ENCODE measurements at places on chromosomes 11 and 22. TPM values are rescaled to one million over a fixed set of nuclear protein-coding genes. Genes with fewer than 3 reads are reported as not detected.

CCDC87 gene
- total RNA-seq, result 0.41 TPM

MS4A6E gene
- not detected for total RNA-seq

DNA sequence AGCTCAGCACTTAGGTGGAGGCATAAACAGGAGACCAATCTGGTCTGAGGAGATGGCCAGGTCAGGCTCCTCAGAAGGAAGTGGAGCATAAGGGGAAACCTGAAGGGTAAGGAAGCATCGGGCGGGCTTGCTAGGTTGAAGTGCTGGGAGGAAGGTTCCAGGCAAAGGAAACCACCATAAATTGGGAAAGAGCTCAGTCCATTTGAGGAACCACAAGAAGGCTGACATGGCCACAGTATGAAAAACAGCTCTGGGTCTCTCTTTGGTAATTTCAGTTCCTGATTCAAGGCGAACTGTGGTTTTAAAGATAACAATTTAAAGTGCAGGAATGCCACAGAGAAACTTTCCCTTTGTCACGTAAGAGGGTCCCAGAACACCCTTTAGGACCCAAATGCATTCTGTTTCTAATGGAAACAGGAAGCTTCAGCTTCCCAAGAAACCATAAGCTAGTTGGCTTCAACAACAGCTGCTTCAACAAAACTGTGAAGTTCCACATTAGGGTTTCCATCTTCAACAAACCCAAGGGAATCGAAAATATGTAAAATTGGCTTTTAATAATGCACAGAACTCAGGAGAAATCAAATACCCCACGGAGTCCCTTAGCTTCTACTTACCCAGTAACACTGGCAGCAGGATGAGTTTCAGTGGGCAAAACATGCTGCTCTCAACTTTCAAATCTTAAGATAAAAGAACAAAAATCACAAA lies 10.4 kb downstream of the JAML start:
- no peaks in the 10 kb centered on the region for H3K36me3 ChIP-seq
- peaks cover 26% of the 10 kb centered on the region for H3K4me1 ChIP-seq
- peak; percentile 24 for DNase-seq
- H3K4me3 ChIP-seq, result no peak overlapping the region

- peaks cover 36% of the 10 kb centered on the region for H3K4me1 ChIP-seq
- peaks cover 94% of the 10 kb centered on the region for H3K27me3 ChIP-seq
- H3K36me3 ChIP-seq, result no peaks in the 10 kb centered on the region
- H3K27ac ChIP-seq, result no peak overlapping the region
- peak overlapping the region; percentile 51 for H3K4me3 ChIP-seq
These were observed 1.4 kb downstream of the TBX1 start for GRCh38 chr22:19761725-19762567.

DNA sequence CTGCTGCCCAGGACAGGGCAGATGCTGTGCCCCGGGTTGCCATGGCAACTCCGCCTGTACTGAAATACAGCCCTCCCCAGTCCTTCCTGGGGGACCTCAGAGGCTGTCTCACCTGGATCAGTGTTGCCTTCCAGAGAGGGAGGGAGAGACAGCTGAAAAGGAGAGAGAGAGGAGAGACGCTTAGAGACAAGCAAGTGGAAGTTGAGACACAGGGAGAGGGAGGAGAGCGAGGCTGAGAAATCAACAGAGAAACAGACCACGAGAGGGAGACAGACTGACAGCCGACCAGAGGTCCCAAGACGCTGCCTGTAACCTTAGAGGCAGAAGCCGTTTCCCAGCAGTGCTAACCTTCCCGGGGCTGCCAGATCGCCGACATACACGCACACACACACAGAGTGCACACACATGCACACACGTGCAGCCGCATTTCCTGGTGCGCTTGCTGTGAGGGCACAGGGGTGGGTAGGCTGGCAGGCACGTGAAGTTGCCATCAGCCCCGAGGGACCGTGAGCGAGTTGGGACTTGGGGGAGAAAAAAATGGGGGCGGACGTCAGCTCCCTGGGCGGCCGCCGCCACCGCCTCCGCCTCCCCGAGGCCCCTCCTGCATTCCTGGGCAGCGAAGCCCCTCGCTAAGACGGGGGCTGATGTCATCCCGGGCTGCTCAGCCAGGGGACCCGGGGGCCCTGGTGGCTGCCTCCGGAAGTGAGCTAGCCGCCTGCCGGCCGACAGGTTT lies 88.6 kb upstream of the CRYBB3 start:
- peaks cover 51% of the 10 kb centered on the region for H3K4me1 ChIP-seq
- H3K27me3 ChIP-seq, result no peaks in the 10 kb centered on the region
- H3K4me3 ChIP-seq, result peak overlapping the region; percentile 82
- peak; percentile 31 for DNase-seq

DNA sequence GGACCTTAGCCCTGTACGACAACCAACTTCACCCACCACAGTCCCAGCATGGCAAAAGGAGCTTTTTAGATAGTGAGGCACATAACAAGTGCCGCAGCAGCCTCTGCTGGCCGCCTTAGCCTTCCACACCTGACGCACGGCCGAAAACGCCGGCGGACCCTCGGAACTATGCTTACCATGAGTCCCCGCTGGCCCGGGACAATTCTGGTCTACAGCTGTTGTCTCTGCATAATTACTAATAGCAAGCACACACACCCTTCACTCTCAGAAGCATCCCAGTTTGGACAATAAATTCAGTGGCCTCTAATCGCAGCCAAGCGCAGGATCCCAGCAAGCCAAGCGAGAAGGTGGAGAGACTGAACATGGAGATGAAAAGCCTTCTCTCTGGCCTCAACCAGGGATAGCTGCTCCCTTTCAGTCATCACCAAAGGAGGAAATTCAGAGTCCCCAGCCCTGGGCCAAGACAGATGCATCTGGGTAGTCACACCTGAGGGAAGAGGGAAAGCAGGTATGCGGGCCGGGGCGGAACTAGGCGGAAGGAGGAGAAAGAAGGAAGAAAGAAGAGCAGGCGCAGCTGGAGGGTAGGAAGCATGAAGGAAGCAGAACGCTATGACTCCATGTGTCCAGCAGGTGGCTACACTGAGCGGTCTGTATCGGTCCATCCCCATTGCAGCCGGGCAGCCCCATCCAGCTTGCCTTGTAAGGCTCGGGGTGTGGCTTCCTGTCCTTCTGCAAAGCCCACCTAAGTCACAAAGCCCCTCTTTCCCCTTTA lies 40.3 kb downstream of the BUD13 start:
- H3K4me3 ChIP-seq, result no peak overlapping the region
- H3K27me3 ChIP-seq, result peaks cover 42% of the 10 kb centered on the region
- peak; percentile 44 for DNase-seq
- H3K27ac ChIP-seq, result no peak overlapping the region

DNA sequence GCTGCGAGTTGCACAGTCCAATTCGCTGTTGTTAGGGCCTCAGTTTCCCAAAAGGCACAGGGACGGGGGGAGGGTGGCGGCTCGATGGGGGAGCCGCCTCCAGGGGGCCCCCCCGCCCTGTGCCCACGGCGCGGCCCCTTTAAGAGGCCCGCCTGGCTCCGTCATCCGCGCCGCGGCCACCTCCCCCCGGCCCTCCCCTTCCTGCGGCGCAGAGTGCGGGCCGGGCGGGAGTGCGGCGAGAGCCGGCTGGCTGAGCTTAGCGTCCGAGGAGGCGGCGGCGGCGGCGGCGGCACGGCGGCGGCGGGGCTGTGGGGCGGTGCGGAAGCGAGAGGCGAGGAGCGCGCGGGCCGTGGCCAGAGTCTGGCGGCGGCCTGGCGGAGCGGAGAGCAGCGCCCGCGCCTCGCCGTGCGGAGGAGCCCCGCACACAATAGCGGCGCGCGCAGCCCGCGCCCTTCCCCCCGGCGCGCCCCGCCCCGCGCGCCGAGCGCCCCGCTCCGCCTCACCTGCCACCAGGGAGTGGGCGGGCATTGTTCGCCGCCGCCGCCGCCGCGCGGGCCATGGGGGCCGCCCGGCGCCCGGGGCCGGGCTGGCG lies at the start of gene BCR:
BCR (plus strand) TSS at position 209 of the 592 bp plus-strand sequence. CDS start 452 bp downstream, outside the sequence.
- DNase-seq, result peak; percentile 83
- peaks cover 57% of the 10 kb centered on the region for H3K4me1 ChIP-seq

- no peak overlapping the region for H3K27ac ChIP-seq
- H3K4me1 ChIP-seq, result no peaks in the 10 kb centered on the region
- no peak for DNase-seq
- H3K27me3 ChIP-seq, result no peaks in the 10 kb centered on the region
These were observed 6.6 kb downstream of the F2 start for GRCh38 chr11:46725338-46726205.

GRCh38 chr11:112451250-112451649 lies 190.6 kb upstream of the PLET1 start:
- no peaks in the 10 kb centered on the region for H3K4me1 ChIP-seq
- H3K36me3 ChIP-seq, result no peaks in the 10 kb centered on the region
- no peaks in the 10 kb centered on the region for H3K27me3 ChIP-seq
- H3K4me3 ChIP-seq, result no peak overlapping the region
- no peak for DNase-seq

DNA sequence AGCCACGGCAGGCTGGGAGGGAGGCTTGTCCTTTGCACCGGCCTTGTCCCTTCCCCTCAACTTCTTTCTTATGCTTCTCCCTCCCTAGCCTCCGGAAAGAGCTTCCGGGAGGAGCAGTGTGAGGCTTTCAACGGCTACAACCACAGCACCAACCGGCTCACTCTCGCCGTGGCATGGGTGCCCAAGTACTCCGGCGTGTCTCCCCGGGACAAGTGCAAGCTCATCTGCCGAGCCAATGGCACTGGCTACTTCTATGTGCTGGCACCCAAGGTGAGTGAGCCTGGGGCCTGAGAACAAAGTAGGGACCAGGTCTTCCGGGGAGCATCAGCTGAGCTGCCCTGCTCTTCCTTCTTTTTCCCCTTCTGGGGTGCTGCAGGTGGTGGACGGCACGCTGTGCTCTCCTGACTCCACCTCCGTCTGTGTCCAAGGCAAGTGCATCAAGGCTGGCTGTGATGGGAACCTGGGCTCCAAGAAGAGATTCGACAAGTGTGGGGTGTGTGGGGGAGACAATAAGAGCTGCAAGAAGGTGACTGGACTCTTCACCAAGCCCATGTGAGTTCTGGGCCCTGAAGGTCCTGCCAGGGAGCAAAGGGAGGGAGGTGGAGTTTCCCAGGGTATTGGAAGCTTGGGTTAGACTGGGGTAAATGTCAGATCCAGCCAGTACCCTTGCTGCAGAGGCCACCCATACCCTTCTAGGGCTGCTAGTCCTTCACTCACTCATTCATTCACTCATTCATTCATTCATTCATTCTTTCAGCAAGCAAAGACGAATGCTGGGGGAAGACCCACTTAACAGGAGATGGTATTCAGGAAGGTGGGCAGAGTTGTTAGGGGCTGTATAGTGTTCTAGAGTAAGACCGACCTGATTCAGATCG lies 22.6 kb downstream of the ADAMTS15 start:
- no peak overlapping the region for H3K4me3 ChIP-seq
- peak overlapping the region; percentile 55 for H3K27ac ChIP-seq
- H3K4me1 ChIP-seq, result peaks cover 16% of the 10 kb centered on the region
- no peak for DNase-seq

- H3K27me3 ChIP-seq, result no peaks in the 10 kb centered on the region
- H3K4me1 ChIP-seq, result no peaks in the 10 kb centered on the region
- no peak overlapping the region for H3K27ac ChIP-seq
- no peaks in the 10 kb centered on the region for H3K36me3 ChIP-seq
- DNase-seq, result peak; percentile 64
- no peak overlapping the region for H3K4me3 ChIP-seq
These were observed 14.1 kb downstream of the RPS13 start for GRCh38 chr11:17063171-17064002.

GRCh38 chr11:114876234-114876633 lies 197.9 kb downstream of the NXPE2 start:
- no peaks in the 10 kb centered on the region for H3K36me3 ChIP-seq
- DNase-seq, result no peak
- H3K4me3 ChIP-seq, result no peak overlapping the region
- H3K27me3 ChIP-seq, result peaks cover 11% of the 10 kb centered on the region

- peaks cover 5% of the 10 kb centered on the region for H3K4me1 ChIP-seq
- H3K27ac ChIP-seq, result no peak overlapping the region
- H3K36me3 ChIP-seq, result peaks cover 9% of the 10 kb centered on the region
- H3K27me3 ChIP-seq, result no peaks in the 10 kb centered on the region
- no peak overlapping the region for H3K4me3 ChIP-seq
These were observed 28.7 kb downstream of the SDHD start for GRCh38 chr11:112115386-112115785.

Data from left ventricle myocardium inferior (tissue), 1 donor.